Posterior vena cava (tissue), 2 donors: ENCODE measurements at places on chromosomes 11 and 22. TPM values are rescaled to one million over a fixed set of nuclear protein-coding genes. Genes with fewer than 3 reads are reported as not detected.

- no peak for DNase-seq
These were observed 537.5 kb downstream of the DLG2 start for GRCh38 chr11:85089654-85090053.

DNA sequence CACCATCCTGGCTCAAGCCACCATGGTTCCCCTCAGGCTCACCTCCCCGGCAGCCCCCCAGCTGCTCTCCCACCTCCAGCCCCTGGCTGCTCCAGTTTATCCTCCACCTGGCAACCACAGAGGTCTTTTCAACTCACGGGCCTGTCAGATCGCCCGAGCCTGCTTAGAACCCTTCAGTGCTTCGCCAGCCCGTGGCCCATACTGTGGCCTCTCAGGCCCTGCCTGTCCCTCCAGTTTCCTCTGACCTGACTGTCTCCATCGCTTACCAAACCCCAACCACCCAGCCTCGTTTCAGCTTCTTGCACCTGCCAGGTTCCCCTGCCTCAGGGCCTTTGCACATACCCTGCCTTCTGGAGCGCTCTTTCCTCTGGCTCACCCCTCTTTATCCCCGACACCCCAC, 6.9 kb downstream of the KCNC1 start:
- no peak for DNase-seq

DNA sequence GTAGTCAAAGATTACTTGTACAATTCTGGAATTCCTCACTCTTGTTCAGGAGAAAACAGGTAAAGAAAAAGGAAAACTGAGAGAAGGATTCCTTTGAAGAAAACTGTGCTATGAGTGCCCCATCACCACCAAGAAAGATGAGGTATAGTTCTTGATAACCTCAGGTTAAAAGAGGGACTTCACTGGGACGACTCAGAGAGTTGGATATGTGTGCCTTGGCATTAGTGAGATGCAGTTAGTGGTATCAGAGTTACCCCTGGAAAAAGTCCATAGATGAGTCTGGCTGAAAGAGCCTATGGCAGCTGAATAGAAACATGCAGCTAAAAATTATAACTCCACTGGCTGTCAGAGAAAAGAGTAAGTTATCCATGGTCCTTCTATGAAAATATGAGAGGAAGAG, 28.8 kb downstream of the LPXN start:
- no peak for DNase-seq

DNA sequence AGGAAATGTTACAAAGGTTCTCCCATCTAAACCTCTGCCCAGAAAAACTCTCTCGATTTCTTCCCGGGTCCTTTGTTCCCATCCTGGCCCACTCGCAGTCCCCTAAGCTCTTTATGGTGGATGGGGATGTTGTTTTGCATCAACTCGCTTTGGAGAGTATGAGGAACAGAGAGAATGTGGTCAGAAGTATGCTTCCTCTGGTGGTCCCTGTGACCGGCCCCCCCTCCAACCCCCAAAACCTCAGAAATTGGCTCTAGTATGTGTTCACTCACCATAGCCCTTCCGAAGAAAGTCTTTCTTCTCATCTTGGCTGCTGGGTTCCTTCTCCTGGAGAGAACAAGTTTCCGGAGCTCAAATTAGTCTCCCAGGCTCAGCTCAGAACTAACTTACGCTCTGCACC, 54.4 kb downstream of the GRAMD1B start:
- no peak for DNase-seq

- no peak for DNase-seq
These were observed 632.4 kb upstream of the ANO5 start for GRCh38 chr11:21560466-21560975.

DNA sequence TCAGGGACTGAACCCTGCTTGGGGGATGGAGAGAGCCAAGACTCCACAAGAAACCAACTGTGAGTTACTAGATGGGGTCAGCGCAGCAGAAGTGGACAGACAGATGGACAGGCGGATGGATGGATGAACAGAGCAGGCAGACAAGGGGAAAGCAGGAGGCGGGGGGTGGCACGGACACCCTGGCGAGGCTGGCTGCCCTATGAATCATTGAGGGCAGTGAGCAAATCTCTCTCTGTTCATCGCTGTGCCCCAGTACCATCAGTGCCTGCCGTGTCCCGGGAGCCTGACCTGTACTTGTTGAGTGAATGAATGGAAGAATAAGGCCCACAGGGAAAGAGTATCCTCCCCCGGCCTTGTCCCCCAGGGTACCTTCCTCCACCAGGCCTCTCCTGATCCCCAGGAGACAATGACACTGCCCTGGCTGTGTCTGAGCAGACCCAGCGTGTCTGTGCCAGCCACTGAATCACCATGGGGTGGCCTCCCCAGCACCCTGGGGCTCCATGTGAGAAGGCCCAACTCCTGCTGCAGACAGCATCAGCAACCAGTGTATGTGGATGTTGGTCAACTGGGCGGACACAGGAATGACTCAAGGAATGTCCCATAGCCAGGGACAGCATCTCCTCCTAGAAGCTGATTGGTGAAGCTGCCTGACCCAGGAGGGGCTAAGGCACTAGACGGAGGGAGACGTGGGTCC, 5.1 kb upstream of the KLHL35 start:
- DNase-seq, result no peak

DNA sequence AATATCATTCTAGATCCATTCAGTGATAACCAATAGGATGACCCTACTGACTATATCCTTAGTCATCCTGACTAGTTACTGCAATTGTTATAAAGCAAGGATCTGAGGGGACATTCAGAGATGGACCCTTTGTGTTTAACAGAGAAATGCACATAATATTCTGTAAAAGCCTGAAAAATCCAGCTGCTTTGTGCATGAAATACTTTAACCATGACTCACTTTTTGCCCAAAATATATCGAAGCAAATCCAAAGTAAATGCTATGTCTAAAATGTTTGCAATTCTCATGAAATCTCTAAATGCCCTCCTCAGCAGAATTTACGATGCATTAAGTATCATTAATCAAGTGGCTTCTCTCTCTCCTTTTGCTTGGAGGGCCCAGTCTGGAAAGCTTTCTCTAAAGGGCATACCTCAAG, 178.8 kb upstream of the MTMR2 start:
- DNase-seq, result no peak

DNA sequence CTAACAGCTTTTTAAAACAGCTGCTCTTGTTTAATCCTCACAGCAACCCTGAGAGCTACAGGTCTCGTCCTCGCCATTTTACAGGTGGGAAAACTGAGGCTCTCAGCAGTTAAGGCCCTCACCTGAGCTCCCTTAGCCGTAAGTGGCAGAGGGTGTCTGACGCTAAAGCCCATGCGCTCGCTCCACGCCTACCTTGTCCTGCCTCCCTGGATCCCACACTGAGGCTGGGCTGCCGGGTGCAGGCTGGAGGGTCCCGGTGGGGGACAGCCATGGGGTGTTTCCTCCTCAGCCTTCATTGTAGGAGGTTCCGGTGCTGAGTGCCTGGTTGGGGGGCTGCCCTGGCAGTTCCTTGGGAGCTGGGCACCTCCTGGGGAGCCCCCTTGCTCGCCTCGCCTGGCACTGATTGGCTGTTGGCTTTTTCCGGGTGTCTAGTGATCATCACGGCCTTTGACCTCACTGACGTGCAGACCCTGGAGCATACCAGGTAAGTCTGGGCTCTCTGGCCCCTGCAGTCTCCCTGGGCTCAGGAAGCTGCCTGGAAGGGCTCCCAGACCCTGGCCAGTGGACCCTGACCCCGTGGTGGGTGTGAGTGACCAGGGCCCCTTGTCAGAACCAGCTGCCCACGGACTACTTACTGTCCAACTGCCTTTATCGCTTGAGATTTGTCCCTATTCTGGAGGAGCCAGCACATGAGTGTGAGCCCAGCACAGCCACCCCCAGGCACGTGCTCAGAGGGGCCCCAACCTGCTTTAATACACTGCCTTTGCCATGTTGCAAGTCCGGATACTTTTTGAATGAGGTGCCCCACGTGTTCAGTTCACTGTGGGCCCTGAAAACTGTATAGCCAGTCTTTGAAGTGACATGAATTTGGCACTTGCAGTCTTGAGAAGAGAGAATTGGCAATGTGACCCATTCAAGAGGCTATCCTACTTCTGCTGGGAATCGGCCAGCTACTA, 12.6 kb downstream of the RAB36 start:
- DNase-seq, result no peak

- no peak for DNase-seq
These were observed 182.0 kb upstream of the ARHGAP20 start for GRCh38 chr11:110894224-110894623.

GRCh38 chr11:94650756-94651155, 83.6 kb downstream of the PIWIL4 start:
- DNase-seq, result peak; percentile 91

GRCh38 chr22:45098056-45098455, 65.7 kb upstream of the NUP50 start:
- no peak for DNase-seq

CCDC157 gene
- 0.88 TPM for total RNA-seq

C11orf86 gene
- not detected for total RNA-seq
